ENCODE measurements at places on chromosomes 3 and 15.

GRCh38 chr3:147297761-147298350, 108.5 kb downstream of the ZIC4 start:
- DNase-seq = no peak

- DNase-seq = no peak
Observed at GRCh38 chr3:12143949-12144504, 14.7 kb downstream of the TIMP4 start.

DNA sequence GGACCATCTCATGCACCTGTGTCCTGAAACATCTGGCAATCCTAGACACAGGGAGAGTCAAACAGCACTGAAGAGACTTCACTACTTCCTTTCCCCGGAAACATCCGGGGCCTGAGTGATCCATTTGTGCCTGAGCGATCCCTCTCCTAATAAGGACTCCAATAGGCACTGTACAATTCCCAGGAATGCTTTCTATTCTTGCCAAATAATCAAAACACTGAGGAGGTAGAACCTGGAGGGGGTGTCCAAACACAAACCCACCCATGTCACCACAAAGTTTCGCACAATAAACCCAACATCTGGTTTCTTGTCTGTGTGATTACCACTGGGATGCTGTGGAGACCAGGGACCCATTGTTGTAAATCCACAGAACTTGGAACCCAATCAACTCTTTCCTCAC, 205.0 kb downstream of the OPA1 start:
- DNase-seq = no peak

GRCh38 chr3:58042947-58043707, 34.9 kb downstream of the FLNB start:
- no peak for DNase-seq

DNA sequence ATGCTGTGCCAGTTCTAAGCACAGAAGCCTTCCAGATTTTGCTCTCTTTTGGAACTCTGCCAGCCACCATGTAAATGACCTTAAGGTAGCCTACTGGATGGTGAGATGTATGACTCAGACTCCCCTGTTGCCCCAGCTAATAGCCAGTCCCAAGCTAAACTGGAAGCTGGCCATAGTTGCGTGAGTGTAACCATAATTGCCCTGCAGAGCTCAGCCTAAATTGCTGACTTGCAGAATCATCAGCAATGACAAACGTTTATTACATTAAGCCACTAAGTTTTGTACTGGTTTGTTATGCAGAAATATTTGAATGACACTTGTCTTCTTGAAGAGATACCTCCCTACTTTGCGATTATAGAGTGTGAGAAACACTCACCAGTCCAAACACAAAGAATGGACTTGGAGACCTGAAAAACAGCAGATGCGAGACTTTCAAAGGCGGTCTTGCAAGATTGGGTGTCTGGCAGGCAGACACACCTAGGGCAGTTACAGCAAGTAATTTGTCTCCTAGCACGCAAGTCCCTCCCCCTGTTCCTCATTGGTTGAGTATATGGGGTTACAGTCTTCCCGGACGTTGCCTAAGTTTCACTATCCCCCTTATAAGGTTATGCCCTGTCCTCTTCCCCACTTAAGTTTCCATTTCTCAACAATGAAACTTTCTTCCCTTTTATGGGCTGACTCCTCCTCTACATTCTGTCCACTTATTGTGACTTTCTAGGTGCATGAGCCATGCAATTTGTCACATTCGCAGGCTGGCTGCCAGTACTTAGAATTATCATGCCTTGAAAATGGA, 83.6 kb upstream of the XCR1 start:
- no peak for DNase-seq

- no peak for DNase-seq
Observed at GRCh38 chr15:55795031-55795430, 52.1 kb upstream of the PRTG start.

- no peak for DNase-seq
Observed at GRCh38 chr3:111103807-111104206, 32.2 kb downstream of the NECTIN3 start.

DNA sequence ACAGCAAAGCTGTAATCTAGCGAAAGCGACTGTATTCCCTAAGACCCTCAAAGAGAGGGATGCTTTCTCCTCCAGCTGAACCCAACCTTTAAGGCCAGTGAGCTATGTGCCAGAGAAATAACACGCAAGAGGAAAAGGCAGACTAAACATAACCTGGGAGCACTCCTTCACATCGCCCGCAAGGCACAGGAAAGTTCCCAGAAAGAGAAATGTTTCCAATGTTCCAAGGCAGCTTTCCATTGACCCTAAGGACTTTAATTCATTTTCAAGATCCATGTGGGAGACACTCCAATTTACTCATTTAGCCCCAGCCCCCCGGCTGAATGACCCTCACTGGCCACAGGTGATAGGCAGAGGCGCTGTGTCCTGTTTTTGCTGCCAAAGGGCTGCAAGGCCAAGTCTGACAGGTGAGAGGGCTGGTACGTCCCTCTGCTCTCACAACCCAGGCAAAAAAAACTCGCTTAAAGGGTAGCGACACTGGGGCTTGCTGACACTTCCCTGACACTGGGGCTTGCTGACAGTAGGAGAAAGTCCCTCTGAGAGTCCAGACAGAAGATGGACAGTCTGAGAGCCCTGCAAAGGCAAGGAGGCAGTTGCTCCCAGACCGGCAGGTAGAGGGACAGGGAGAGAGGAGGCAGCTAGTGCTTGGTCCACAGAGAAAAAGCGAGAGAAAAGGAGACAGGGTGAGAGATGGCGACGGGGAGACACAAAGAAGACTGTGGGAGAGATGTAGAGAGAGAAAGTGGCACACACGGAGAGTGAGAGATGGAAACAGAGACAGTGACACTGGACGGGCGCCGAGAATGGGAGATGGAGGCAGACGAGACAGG, 702 bp downstream of the ARHGEF3 start:
- DNase-seq = no peak

All from stimulated activated CD8-positive, alpha-beta memory T cell treated with anti-CD3 and anti-CD28 coated beads, Interleukin-7, amount 100 ng/mL, for 1 hour (primary cell).